Activated CD4-positive, alpha-beta memory T cell treated with anti-CD3 and anti-CD28 coated beads for 36 hours (primary cell): ENCODE measurements at places on chromosomes 4 and X.

- DNase-seq: no peak
Observed at GRCh38 chr4:145154573-145154972, 25.8 kb downstream of the OTUD4 start.

DNA sequence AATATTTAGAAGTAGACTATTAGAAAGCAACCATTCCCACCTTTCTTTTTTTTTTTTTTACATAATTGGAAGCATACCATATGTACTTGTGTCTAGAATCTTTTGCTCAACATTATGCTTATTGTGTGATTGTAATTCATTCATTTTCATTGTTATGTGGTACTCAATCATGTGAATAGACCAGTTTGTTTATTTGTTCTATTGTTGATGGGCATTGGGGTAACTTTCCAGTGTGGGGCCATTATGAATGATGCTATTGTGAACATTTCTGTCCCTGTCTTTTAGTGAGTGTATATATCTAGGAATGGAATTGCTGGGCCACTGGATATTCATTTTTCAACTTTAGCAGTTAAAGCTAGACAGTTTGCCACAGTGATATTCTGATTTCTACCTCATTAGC, 62.5 kb upstream of the MCUB start:
- no peak for DNase-seq

- no peak for DNase-seq
Observed at GRCh38 chrX:86830685-86831084, 682.4 kb downstream of the DACH2 start.

- DNase-seq: no peak
Observed at GRCh38 chrX:94123062-94123461, 449.1 kb downstream of the FAM133A start.

DNA sequence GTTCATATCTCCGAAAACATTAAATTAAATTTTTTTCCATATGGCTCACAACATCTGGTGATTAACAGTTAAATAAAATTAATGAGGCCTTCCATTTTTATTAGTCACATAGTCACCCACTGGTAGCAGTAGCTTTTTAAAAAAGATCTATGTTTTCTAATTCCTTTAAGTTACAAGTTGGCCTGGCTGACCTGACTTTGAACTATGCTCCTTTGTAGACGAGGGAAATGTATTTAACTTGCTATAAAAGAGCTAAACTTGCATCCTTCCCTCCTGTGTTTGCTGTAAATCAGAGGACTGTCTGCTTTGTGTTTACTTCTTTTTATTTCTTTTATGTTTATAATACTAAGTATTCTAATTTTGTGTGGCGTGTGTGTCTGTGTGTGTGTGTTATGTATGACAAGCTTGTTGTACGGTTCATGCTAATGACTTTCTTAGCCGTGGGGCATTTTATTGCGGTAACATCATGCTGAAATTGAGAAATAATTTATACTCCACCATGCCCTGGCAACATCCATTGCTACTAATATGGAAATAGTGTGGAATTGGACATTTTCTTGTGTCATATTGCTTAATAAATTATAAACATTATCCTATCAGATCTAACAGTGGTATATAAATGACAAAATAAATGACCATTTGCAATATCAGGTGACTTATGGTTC, 241.7 kb downstream of the SNCA start:
- no peak for DNase-seq

GRCh38 chr4:10703156-10703555, 18.6 kb upstream of the CLNK start:
- DNase-seq: no peak

GRCh38 chr4:10344824-10345223, 112.4 kb downstream of the ZNF518B start:
- DNase-seq: no peak

- no peak for DNase-seq
Observed at GRCh38 chr4:138030375-138030774, 211.8 kb downstream of the SLC7A11 start.

DNA sequence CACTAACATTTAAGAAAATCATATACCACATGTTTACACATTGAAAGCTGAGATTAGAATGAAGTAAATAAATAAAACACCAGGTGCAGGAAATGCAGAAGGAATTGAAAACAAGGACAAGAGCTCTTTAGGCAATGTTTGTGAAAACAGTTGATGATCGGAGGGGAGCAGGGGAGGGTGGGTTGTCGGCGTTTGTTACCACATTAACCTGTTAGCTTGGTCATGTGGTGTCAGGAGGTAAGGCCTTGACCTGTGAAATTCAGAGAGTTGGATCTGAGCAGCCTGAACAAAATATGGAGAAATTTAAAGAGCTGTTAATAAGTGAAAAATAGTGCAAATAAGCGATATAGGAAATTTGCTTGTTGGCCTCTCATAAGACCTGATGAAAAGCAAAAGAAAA, 759.9 kb downstream of the PDHA2 start:
- DNase-seq: no peak

- no peak for DNase-seq
Observed at GRCh38 chr4:139887962-139888735, 222.5 kb downstream of the MGST2 start.

DNA sequence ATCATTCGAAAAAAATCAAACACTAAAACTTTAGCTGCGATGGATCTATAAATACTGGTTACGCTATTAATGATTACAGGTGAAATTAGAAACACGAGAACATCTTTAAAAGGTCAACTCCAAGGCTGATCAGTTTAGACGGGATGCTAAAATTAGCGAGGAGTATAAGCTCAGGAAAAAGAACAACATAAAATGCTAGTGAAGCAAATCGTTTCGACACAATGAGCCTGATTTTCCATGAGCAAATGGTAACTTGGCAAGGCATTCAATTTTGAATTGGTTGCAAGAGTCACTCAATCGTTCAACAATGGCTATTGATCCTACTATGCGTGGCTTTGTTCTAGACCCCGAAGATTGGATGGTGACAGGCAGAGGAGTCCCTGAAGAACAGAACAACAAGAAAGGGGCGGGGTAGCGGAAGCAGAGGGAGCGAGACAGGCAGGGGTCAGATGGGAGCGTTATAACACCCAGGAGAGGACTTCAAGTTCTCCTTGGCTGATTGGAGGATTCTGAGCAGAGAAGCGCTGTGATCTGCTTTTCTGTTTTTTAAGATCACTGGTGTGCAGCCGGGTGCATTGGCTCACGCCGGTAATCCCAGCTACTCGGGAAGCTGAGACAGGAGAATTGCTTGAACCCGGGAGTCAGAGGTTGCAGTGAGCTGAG, 146.5 kb downstream of the RBM47 start:
- DNase-seq: no peak

- DNase-seq: no peak
Observed at GRCh38 chr4:140054861-140055260, 99.1 kb downstream of the MAML3 start.

DNA sequence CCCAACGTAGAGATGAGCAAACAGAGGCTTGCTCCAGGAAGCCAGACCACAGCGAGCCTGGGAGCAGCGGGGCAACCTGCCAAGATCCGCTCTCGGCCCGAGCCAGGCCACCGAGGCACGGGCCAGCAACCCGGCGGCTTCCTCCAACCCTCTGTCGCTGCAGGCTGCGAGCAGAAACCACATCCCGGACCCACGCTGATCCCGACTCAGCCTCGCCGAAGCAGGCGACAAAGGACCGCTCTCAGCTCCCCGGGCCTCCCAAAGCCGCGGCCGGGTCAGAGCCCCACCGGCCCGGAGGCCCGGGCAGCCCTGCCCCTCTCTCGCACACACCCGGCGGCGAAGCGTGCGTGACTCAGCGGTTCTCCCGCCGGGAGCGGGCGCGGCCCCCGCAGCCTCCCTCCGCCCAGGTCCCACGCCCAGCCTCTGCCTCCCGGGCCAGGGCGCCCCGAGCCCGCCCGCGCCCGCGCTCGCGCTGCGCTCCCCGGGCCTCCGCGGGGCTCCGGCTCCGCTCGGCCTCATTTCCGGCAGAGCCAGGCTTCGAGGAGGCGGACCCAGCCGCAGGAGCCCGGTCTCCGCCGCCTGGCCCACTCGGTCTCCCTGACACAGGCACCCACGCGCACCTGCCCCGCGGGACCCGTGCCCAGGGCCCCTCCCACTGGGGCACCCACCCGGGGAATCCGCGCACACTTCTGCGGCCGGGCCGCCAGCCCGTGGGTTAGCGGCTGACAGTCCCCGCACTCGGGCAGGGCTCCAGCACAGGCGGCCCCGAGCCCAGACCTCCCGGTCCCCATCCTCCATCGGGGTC, 1.7 kb downstream of the PPP2R2C start:
- DNase-seq: peak; percentile 11

DNA sequence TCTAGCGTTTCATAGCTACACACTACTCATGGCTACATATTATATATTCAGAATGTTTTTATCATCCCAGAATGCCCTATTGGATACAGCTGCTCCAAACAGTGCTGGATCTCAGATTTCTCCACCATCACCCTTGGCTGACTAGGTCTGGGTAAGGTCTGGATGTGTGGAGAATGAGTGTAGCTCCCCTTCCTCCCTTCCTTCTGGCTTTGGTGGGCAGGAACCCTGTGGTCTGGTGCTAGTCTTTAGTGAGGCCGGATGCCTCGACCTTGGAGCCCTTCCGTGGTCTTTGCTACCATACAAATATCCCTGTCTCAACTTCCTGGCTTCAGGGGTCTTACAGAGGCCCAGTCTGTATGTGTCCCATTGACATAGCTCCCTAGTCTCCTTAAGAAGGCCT, 52.1 kb upstream of the KDR start:
- DNase-seq: no peak

DNA sequence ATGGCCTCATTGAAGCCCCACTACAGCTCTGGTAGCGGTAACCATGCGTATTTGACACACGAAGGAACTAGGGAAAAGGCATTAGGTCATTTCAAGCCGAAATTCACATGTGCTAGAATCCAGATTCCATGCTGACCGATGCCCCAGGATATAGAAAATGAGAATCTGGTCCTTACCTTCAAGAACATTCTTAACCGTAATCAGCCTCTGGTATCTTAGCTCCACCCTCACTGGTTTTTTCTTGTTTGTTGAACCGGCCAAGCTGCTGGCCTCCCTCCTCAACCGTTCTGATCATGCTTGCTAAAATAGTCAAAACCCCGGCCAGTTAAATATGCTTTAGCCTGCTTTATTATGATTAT, 876 bp downstream of the HPRT1 start:
- DNase-seq: no peak

- no peak for DNase-seq
Observed at GRCh38 chr4:37439809-37440474, 195.4 kb downstream of the NWD2 start.

DNA sequence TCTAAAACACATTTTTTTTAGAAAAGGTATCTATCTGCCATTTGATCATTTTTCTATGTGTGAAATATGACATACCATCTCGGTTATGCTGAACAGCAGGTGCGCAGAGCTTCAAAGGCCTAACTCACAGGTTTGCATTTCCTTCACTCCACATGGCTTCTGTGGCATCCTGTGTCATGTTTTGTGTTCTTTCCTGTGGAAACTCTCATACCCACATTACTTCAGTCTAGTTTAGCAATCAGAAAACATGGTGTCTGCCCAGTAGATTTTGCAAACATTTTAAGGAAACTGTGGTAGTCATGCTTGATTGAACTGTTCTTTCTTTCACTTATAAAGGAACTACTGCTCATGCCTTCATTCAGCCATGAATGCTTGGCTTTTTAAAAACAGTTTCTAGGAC, 11.3 kb upstream of the ARAP2 start:
- DNase-seq: peak; percentile 75

GRCh38 chrX:40457406-40457805, 123.4 kb upstream of the ATP6AP2 start:
- no peak for DNase-seq

DNA sequence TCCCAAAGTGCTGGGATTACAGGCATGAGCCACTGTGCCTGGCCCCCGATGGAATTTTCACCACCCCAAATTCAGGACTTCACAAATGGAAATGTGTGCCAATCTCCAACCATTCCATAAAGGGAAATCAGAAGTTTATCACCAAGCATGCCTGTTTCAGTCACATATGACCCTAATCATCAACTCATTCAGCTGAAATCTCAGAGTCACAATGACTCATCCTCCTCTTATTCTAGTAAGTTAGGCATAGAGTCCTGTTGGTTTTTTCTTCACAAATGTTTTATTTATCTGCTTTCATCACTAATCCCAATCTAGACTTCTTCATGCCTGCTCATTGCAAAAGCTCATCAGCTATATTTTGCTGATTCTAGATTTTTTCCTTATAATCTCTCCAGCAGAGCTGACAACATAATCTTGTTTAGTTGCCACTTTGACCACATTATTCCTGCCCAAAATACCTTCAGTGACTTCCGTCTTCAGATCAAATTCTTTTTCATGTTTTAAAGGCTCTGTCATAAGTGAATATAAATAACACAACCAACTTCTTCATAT, 83.3 kb downstream of the SLC7A11 start:
- DNase-seq: no peak

- DNase-seq: no peak
Observed at GRCh38 chr4:7655511-7656243, 220.9 kb upstream of the PSAPL1 start.

- no peak for DNase-seq
Observed at GRCh38 chr4:117893207-117893606, 141.1 kb upstream of the NDST3 start.

GRCh38 chrX:1909419-1910206, 294.8 kb downstream of the ASMT start:
- DNase-seq: no peak

GRCh38 chr4:82626251-82626868, 64.6 kb upstream of the TMEM150C start:
- DNase-seq: no peak

GRCh38 chr4:39820186-39820585, 122.2 kb downstream of the UBE2K start:
- no peak for DNase-seq

DNA sequence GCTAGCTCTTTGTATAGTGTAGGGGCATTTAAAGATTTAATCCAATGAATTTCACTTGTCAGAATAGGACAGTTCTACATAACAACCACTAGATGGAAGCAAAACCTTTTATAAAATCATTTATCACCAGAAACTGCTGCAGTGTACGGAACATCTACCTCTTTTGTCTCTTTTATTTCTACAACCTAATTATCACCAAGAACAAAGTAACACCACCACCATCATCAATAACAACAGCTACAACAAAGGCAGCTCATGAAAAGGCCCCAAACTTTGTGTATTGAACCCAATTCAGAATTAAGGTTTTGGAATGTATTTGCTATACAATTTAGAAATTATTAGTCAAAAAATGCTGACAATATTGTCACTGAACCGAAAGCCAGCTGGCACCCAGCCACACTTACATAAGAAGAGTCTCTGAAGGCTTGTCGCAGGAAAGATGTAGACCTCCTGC, 260.9 kb upstream of the RPS6KA3 start:
- no peak for DNase-seq
